ENCODE measurements at places on chromosomes 12 and 14.

- DNase-seq, result no peak
These were observed 6.5 kb upstream of the OR4E1 start for GRCh38 chr14:21680072-21680471.

- DNase-seq, result no peak
These were observed 45.0 kb downstream of the GPR65 start for GRCh38 chr14:88049936-88050335.

GRCh38 chr12:12099102-12099501, 28.4 kb downstream of the BCL2L14 start:
- DNase-seq, result no peak

- DNase-seq, result no peak
These were observed 8.0 kb downstream of the CACNB3 start for GRCh38 chr12:48826209-48826855.

GRCh38 chr12:42807251-42807650, 217.7 kb upstream of the PRICKLE1 start:
- DNase-seq, result no peak

DNA sequence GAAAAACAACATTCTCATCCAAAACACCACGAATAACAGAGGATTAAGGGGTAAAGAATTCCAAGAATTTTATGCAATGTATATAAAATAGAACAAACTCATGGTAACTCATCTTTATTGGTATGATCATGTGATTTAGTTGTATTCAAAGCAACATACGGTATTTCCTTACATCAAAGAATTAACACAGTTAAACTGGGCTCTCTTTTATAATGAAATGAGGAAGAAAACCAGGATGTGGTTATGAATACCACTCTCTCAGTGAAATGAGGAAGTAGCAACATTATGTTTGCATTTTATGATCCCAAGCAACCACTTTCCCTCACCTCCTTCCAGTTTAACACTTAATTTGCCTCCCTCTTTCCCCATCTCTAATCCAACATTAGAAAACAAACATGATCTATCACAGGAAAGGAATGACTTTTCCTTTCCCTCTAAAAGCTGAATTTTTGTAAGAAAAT, 22.9 kb downstream of the SPTLC2 start:
- DNase-seq, result peak; percentile 76

GRCh38 chr14:54474232-54474793, 14.5 kb downstream of the GMFB start:
- DNase-seq, result no peak

DNA sequence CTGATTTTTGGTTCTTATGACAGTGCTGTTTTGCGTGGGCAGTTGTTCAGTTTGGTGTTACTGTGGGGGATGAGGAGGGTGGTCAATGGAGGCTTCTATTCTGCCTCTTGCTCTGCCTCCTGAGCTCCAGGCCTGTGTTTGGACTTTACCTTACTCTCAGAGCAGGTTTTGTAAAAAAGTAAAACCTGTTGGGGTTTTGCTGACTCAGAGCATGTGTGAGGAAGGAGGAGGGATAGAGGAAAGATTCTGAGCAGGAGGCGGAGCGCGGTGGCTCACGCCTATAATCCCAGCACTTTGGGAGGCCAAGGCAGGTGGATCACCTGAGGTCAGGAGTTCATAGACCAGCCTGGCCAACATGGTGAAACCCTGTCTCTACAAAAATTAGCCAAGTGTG, 6.7 kb downstream of the A2ML1 start:
- DNase-seq, result no peak

DNA sequence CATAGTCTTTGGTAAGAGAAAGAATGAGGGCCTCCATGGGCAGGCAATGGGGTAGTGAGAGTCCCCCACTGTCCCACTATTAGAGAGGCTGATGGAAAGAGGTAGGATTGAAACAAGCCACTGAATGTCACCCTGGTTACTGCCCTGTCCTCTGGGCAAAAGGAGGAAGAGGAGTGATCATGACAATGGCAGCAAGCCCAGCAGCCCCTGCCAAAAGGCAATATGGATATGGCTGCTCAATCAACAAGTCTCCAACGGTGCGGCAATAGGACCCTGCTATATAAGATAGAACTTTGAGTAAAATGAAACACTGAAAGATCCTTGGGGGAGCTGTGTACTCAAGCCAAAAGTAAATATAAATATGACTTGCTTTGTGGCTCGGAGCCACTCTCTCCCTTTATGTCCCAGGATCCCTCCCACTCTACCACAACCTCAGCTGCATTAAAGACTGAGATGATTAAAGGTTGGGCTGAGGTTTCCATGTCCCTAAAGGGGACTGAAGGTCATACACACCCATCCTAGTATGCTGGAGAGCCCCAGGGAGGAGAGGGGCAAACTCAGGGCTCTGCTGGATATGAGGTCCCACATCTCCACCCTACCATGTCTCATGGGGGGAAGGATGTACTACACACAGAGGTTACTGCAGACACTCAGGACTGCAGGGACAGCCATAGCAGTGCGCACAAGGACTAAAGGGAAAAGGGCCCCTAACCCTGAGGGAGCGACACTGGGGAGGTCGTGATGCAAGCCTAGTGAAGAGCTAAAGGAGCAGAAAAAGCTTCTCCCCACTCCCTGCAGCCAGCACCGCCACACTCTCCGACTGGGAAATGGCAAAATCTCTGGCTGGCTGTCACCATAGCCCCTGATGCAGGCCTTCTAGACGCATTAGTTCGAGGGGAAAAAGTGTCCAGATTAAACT, 5.9 kb downstream of the POMT2 start:
- DNase-seq, result no peak

All from fibroblast of skin of left quadriceps (primary cell).